Stimulated activated CD8-positive, alpha-beta memory T cell treated with anti-CD3 and anti-CD28 coated beads, Interleukin-15, amount 100 ng/mL, for 24 hours (primary cell): ENCODE measurements at places on chromosomes 4 and X.
A peak's percentile ranks its signal among the peaks of the same experiment; 100 is the strongest.

DNA sequence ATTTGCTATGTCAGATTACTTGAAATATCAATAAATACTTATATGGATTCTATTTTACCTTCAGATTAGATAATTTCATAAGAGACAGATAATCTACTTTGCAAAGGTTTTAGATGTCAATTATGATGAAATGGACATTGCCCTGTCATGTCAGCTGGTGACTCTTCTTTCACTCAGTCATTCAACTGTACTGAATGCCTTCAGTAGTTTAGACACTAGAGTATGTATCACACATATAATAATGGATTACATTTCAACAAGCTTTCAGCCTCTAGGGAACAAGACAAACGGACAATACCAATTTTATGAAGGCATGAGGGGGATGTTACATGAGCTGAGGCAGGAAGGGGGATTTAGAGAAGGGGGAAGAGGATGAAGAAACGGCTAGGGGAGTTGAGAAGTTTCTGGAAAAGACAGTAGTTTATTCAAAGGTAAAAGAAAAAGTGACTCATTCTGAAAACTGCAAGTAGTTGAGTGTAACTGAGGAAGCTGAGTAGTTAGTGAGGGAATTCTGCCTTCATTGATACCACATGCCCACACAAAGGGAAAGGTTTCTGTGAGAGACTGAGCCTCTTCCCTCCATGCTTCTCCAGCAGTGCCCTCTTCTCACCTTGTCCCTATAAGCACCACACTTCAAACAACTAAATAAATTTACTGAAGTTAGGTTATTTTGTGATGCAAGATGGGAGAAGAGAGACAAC is 25.7 kb downstream of the SLC9B2 start:
- DNase-seq, result no peak

GRCh38 chr4:89837993-89838390 is 1.0 kb upstream of the SNCA start:
- DNase-seq, result no peak

DNA sequence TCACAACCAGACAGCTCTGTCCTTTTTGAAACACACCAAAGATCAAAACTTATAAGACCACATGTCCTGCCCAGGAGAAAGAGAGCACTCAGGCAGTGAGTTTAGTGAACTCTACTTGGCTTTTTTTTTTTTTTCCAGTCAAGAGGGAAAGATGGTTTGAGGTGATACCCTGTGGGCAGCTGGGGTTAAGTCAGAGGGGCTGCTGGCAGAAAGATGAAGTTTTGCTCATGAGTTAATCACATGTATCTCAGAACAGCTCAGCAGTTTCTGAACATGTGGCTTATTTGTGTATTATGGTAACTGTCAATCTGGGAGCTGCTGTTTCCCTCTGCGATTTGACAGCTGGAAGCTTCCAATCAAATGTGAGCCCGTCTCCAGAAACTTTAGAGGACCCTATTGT is 56.4 kb upstream of the MAP3K15 start:
- no peak for DNase-seq

GRCh38 chr4:41428601-41429279 is 109.2 kb upstream of the LIMCH1 start:
- no peak for DNase-seq

DNA sequence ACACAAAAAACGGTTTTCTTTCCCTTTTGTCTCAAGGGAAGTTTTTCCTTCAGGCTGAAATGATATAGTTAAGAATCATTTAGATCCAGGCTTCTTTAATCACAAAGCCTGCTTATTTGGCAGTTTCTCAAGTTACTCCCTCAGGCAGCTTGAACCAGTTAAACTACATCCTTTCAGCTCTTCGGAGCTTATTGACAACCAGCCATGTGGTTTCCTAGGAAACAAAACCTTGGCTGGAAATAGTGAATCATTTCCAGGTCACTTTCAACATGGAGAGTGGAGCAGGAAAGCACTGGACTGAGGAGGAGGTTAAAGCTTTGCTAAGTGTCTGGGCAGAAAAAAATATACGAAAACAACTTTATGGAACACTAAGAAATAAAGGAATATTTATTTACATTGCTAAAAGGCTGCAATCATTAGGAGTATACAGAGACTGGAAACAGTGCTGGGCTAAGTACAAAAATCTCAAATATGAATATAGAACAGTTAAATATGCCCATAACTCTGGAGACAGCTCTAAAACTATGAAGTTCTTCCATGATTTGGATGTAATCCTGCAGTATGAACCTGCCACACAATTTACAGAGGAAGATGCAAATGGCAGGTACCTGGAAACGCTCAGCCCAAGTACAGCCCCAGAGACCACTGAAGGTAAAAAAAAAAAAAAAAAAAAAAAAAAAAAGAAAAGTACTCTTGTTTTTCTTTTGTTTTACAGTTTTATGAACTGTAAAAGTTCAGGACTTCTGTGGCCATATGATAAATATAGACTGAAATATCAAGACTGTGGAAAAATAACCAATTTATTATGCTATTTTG is 23.2 kb upstream of the AASDH start:
- no peak for DNase-seq

DNA sequence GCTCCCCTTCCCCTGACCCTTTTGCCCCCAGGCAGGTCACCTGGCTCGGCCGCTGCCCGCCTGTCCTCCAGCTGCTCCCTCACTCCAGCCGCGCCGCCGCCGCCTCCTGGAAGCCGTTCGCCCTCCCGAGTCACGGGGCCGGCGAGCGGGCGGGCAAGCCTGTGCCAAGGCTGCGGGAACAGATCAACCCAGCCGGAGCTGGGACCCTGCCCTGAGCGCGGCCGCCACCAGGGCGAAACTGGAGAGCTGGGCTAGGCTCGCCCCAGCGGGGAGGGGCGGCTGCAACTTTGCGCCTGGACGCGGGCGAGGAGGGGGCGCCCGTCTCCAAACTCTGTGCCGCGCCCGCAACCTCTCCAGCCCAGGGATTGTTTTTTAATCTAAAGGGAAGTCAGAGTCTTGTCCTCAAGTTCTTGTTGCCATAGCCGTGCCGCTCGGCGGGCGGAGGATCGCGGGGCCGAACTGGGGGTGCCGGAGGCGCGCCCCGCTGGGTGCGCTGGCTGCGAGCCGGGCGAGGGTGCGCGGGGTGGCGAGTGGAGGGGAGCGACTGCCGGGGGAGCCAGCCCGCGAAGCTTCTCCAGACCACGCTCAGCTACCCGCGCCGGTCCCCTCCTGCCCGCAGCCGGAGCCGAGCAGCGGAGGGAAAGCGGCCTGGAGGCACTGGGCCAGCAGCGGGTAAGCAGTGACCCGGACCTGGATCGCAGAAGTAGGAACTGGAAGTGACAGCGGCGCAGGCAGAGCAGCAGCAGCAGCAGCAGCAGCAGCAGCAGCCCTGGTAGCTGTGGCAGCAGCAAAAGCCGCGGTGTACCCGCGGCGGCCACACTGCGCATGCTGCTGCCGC is 13.4 kb downstream of the ARHGEF6 start:
- DNase-seq, result no peak

DNA sequence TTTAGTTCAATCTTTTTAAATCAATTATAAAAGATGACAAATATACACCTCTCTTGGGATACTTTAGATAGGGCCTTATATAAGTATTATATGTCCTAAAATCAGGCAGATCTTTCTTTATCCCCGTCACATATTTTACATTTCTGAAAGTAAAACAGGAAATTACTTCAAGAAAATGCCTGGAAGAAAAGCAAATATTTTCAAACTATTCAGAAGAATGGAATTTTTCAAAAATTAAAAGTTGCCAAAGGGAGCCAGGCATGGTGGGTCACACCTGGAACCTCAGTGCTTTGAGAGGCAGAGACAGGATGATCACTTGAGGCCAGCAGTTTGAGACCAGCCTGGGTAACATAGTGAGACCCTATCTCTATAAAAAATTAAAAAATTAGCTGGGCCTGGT is 34.4 kb downstream of the MGARP start:
- no peak for DNase-seq

GRCh38 chrX:49186125-49187027 is at the start of gene PRICKLE3:
Gene PRICKLE3 (minus strand): TSS chrX:49186373. CDS start chrX:49186297, 76 bp downstream.
- peak; percentile 26 for DNase-seq

- DNase-seq, result no peak
These were observed 220.2 kb upstream of the ATP6AP2 start for GRCh38 chrX:40360557-40360956.

GRCh38 chr4:4761128-4761982 is 98.1 kb upstream of the MSX1 start:
- DNase-seq, result no peak

DNA sequence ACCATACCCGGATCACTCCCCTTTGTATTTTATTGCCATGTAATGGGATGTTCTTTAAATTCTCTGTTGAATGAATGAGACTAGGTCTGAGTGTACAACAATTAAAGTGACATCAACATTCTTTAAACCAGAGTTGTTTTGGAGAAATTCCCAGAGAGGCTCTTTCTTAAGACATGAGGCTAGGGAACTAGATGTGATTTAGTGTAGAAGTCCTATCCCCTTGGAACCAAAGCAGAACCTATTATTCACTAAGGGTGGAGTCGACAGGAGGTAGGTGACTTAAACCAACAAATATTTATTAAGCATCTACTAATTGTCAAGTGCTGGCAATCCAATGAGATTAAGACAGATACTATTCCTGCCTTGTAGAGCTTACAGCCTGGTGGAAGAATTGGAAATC is 1.7 kb downstream of the EIF1AX start:
- no peak for DNase-seq

GRCh38 chrX:48165241-48165640 is 31.4 kb downstream of the SSX5 start:
- no peak for DNase-seq

DNA sequence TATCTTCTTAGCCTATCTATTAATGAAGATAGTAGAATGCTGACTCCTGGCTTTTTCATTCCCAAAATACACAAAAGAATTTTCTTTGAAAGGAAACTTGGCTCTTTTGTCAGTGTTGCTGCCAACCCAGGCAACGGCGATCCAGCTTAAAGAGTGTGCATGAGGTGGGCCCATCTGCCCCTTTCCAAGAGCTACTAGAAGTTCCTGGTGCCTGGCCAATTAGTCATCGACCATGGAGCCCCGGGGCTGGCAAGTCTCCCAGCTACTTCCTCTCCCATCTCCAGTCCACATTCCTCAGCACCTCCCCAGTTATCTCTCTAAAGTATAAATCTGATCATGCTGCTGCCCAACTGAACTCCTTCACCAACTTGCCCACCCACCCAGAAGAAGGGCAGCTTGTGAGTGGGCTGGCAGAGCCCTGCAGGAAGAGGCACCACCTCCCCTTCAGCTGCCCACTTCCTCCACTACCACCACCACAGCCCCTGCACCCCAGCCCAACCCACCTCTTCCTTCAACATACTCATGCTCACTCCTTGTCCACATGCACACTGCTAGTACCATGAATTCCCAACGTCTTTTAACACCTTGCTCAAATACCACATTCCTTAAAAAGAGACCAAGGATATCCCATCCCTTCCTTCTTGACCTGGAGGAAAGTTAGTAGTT is 158.2 kb upstream of the MAP3K15 start:
- DNase-seq, result no peak

GRCh38 chr4:125729171-125729570 is 414.4 kb downstream of the FAT4 start:
- DNase-seq, result no peak

- no peak for DNase-seq
These were observed 28.8 kb downstream of the NLGN3 start for GRCh38 chrX:71173440-71173839.

DNA sequence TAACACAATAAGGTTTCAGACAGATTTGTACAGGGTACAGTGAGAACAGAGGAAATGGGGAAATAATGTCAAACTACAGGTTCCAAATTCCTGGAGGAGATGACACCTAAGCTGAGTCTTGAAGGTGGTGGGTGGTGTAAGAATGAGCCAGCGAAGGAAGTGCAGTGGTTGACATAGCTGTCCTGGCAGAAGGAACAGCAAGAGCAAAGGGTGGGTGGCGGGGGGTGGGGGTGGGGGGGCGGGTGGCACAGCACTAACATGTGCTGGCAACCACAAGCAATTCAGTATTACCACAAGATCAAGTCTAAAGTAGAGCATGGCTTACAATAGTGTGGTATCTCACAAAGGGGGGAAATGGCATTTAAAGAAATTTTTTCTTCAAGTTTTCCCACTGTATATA is 13.1 kb upstream of the G3BP2 start:
- no peak for DNase-seq

DNA sequence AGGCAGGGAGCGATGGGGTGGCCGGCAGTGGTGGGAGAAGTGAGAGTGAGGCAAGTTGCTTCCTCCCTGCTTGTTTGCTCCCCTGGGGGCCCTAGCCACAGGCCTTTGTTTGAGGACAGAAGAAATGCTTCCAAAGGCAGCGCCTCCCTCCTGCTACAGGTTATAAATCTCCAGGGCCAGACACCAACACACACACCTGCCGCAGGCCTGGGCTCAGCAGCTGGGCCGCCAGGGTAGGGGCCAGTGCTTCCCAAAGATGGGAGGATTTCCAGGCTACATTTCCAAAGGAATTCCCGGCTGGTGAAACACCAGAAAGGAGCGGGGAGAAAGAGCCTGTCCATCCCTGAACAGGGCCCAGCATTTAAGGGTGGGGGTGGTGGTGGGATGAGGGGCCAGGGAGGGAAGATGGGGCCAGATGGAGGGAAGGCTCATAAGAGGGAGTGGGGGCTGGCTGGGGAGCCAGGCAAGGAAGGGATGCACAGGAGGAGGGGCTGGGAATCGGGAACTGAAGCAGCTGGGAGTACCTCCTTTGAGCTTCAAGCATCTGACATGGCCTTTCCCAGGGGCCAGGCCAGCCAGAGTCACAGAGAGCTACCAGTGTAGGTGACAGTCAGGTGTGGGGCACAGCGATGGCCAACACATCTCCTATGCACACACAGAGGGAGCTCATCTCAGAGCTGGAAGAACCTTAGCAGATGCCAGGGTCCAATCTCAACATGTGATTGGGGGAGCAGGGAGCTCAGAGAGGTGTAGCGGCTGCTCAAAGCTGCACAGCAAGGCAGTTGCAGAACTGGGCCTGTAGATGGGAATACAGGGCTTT is 143.9 kb downstream of the PJA1 start:
- DNase-seq, result no peak

DNA sequence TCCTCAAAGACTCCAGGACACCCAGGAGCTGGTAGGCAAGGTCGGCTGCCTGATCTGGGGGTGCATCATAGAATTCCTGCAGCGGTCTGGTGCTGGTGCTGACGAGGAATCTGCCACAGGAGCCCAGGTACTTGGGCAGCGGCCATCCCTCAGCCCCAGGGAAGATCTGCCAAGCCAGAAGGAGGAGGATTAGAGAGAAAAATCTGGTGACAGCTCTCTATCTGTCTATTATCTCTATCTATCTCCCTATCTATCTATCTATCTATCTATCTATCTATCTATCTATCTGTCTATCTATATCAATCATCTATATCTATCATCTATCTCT is 46.7 kb downstream of the DIPK2B start:
- no peak for DNase-seq

- DNase-seq, result no peak
These were observed 63.3 kb upstream of the CCDC160 start for GRCh38 chrX:134173541-134174272.

DNA sequence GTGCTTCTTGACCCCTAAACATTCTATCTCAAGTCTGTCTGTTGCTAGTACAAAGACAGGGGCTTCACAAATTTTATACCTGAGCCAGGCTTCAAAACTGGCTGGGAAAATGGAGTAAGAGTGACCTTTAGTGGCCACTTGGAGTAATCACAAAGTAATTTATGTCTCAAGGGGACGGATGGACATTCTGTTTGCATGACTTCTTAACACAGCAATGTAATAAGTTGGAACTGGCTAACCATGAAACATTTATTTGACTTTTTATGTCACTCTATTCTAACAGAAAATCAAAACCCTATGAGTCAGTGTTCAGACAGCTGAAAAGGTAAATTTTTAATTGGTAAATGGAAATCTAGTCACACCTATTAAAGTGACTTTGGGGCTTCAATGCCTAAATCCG is 600.6 kb downstream of the ANKRD50 start:
- no peak for DNase-seq
